Renal pelvis (tissue), 12 donors: ENCODE measurements at places on chromosomes 12 and 14. TPM values are rescaled to one million over a fixed set of nuclear protein-coding genes. Genes with fewer than 3 reads are reported as not detected.

The MYF5 gene
- 0.18 TPM for polyA plus RNA-seq

The EML5 gene
- polyA plus RNA-seq: 3.4 TPM

The LTBP2 gene
- 2.4 TPM for polyA plus RNA-seq

The POLE2 gene
- polyA plus RNA-seq: 23.7 TPM

The CDKN3 gene
- polyA plus RNA-seq: 25.6 TPM

- no peak for DNase-seq
Measured at GRCh38 chr12:117169548-117169947, 20.7 kb downstream of the FBXO21 start.

DNA sequence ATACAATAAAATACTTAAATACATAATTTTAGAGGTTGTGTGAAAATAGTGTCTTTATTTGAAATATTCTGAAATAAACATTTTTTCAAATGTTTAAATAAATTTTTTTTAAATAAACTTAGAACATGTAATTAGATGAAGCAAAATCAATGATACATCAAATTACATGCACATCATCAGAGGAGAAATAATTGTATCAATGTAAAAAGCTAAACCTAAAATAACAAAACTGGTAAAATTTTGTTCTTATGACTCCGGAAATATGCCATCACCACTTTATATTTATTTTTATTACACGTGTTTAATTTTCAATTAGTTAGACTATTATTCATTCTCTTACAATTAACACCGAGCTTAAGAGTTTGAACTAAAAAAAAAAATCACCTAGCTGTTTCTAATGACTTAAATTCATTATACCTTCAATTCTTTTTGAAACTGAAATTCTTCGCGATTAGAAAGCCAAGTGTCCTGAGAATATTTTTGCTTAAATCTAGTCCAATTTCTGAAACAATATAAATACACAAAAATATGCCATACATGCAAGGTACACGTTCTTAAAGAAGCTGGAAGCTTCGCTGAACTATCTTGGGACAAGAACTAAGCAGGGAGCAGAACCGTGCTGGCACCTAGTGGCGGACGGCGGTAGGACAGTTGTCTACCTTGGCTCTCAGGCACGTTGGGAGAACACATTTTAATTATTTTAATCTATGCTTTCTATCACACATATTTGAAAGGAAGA lies 230.5 kb downstream of the SLC25A21 start:
- DNase-seq: peak; percentile 54

DNA sequence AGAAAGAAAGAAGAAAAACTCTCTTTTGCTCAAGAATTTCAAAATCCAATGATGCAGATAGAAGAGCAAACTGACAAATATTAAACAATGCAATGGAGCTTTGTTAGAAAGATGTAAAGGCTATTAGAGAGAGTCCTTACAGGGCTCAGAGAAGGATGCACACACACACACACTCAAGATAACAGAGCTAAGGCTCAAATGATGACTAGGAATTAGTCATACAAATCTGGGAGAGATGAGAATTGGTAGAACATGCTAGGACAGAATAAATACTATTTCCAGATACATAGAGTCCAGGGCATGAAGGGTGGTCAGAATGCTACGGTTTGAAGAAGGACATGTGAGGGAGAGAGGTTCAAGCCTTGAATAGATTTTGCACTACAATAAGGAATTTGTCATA lies 650.1 kb upstream of the MDGA2 start:
- no peak for DNase-seq

- DNase-seq: no peak
Measured at GRCh38 chr12:76018111-76018510, 13.5 kb downstream of the PHLDA1 start.

- DNase-seq: peak; percentile 74
Measured at GRCh38 chr12:4270831-4271716, 2.5 kb upstream of the CCND2 start.

GRCh38 chr14:91964724-91965123 lies 17.2 kb upstream of the FBLN5 start:
- DNase-seq: no peak

DNA sequence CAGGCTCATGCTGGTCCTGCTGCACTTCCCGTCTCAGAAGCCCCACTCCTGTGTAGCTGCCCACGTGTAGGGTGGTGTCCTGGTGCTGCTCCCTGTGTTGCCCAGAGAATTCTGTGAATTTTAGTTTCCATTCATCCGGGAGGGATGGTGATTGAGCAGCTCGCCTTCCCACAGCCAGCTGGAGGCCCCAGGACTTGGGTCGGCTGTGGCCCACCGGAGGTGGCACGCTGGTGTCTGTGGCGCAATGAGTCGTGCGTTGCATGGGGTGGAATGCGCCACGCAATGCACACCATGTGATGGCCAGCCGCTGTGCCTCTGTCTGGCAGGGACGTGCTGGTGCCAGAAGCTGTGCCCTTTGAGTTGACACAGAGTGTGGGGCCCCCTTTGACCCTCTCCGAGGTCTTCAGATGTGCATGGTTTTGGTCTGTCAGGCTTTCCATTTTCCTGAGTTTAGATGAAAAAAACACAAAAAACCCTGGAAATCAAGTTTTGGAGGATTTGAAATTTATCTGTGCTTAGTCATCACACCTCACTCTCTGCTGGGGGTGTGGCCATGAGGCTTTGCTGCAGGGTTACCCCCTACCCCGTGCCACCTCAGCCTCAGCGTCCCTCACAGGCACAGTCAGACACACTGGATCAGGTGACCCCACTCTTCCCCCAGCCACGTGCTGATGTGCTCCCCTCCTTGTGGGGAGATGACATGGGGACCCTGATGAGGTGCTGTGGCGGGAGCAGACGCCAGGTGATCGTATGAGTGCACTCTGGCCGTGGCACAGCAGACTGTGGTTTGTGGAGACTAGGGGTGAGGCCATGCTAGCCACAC lies 64.6 kb downstream of the EP400 start:
- no peak for DNase-seq

GRCh38 chr12:93167331-93167730 lies 210.4 kb upstream of the NUDT4 start:
- no peak for DNase-seq

DNA sequence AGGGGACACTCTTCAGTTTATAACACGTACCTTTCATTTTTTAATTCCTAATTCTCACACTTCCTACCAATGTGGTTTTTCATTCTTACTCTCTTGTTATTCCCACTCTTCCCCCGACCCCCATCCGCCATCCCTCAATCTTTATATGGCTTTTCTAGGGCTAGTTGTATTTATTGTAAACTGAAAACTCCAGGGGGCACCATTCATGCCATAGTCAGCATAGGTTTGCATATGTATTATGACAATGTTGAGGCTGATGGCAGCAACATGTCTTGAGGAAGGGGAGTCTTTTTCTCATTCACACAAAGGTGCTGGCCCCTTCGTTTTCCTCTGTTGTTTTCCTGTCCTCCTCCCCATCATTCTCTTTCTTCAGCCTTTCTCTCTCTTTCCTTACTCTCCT lies 27.7 kb upstream of the LTA4H start:
- DNase-seq: no peak

GRCh38 chr14:95545515-95546168 lies 10.8 kb downstream of the GLRX5 start:
- no peak for DNase-seq

DNA sequence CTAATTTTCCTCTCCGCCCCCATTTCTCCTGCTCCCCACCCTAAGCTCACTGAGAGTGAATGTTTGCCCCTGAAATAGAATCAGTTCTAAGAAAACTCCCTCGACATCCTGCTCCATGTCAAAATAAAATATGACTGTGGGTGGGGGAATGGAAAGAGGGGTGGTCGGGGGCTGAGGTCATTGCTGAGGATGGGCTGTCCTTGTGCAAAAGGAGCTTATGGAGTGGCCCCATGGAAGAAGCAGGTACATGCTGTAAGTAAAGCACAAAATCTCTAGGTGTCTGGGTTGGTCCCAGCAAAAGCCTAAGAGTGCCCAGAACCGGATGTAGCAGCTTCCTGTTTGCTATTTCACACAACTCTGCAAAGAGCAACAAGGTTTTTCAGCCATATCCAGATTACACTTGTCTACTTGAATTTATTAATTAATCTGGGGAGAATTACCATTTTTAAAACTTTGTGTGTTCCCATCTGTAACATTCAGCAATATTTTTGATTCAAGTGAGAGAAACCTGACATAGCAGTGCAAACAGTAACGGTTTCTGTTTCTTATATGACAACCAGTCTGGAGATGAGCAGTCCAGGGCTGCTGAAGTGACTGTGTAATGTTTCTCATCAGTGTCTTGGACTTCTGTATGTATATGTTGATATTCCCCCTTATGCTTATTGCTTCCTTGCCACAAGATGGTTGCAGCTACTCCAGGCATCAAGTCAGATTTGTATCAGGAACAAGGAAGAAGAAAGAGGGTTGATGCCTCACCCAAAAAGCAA lies 40.4 kb upstream of the GZMB start:
- no peak for DNase-seq

DNA sequence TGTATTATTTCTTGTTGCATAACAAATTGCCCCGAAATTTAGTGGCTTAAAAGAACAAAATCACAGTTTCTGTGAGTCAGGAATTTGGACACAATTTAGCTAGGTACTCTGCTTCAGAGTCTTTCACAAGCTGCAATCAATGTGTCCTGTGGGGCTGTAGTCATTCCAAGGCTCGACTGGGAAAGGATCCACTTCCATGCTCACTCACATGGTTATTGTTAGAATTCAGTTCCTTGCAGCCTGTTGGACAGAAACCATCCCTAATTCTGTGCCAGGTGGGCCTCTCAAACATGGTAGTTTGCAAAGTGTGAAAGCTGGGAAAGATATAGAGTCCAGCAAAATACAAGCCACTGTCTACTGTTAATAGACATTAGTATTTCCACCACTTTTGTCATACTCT lies 59.7 kb upstream of the ARID2 start:
- DNase-seq: no peak

GRCh38 chr12:96881608-96882007 lies 25.4 kb upstream of the NEDD1 start:
- DNase-seq: no peak

GRCh38 chr12:18358077-18358476 lies 96.8 kb downstream of the PIK3C2G start:
- no peak for DNase-seq
